ENCODE measurements at places on chromosomes 3 and 15.

- DNase-seq: no peak
Measured at GRCh38 chr15:51307811-51308210, 30.6 kb downstream of the CYP19A1 start.

GRCh38 chr3:114110439-114110838 lies 53.9 kb downstream of the QTRT2 start:
- DNase-seq: no peak

- no peak for DNase-seq
Measured at GRCh38 chr3:181839039-181839915, 127.6 kb downstream of the SOX2 start.

DNA sequence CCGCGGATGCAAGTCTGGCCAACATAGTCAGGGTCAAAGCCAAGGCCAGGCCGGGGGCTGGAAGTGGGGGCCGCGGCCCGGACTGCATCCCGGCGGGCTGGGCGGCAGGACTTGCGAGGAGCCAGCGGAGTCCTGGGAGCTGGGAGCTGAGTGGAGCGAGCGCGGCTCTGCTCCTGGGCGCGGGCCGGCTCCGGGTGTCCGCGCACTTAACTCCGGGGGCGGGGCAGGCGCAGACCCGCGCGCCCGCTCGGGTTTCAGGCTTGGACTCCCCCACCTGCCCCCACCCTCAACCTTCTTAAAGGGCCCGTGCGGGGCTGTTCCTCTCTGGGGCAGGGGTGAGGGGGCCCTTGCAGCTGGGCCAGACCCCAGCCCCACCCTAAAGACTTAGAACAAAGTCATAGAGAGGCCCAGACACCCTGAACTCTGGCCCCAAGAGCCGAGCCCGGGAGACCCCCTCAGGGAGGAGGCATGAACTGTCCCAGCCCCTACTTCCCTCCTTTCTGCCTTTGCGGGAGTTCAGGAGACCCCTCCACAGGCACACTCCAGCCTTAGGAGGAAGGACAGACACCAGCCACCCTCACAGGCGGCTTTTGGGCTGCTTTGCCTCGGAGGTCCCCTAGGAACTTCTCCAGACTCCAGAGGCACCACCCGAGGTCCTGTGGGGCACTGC lies at the start of gene CSPG4:
Gene CSPG4, minus strand, starts transcription at position 181 of the 670 bp plus-strand sequence. Its CDS starts 93 bp downstream, at position 88.
- DNase-seq: no peak

DNA sequence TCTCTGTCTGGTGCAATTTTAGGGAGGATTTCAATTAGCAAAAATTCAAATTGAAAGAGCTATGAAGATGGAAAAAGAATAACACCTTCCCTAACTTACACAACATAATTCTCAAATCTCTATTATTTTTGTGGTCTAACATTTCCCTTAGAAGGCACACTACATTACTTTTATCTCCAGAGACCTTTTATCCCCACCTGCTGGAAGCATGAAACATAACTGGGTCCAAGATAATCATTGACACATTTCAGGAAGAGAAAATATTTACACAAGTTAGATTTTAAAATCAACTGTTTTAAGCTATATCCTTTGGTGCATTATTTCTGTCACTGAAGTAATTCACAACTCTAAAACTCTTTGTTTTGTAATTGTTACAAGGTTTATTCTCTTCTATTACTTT lies 779.5 kb downstream of the ROBO1 start:
- no peak for DNase-seq

GRCh38 chr15:29309139-29309538 lies 39.5 kb upstream of the NSMCE3 start:
- DNase-seq: no peak

DNA sequence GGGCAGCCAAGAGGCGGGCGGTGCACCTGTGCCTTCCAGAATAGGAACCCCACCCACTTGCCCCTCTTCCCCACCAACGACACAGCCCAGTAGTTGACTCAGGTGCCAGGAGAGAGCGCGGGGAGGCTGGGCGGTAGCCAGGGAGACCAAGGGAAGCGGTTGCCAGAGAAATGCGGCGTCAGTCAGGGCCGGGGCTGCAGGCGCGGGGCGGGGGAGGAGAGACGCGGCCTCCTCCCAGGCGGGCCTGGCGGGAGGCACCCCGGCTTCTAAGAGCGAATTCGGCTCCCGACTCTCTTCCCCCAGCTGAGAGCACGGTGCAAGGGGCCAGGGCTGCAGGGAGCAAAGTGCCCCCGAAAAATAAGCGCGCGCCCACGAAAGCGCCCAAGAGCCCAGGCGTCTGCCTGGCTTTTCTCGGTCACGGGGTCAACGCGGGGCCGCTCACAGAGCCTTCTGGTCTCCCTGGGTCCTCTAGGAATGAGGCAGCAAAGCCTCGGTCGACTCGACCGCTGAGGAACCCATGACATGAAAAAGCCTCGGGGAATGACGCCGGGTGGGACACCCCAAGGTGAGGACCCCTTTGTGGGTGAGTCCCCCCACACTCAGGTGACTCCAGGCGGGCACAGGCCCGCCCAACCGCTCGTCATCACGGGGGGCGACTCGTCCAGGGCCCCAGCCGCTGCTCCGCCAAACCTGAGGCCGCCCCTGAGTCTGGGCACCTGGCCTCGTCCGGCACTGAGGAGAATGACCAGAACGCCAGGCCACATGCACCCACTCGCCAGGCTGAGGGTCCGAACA lies 716 bp downstream of the CPEB1 start:
- DNase-seq: no peak

GRCh38 chr3:9026320-9027045 lies 63.2 kb upstream of the RAD18 start:
- no peak for DNase-seq

- DNase-seq: no peak
Measured at GRCh38 chr3:159761369-159761768, 227.3 kb upstream of the IL12A start.

DNA sequence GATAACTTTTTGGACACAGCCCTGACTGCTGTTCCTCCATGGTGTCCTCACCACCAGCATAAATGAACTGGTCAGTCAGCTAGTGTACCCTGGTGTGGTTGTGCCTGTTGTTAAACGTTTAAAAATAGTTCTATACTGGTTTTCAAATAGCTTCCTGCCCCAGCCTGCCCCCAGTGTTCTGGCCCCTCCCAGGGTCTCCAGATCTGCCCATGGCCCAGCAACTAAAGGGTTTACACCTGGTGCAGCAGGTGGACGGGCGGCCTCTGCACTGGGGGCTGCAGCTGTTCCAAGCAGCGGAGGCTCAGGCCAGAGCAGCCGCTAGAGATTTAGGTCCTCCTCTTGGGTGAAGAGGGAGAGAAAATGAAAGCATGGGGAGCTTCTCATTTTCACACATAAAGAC lies 6.1 kb upstream of the NR2E3 start:
- no peak for DNase-seq

- DNase-seq: no peak
Measured at GRCh38 chr3:62367763-62368195, 5.6 kb downstream of the FEZF2 start.

DNA sequence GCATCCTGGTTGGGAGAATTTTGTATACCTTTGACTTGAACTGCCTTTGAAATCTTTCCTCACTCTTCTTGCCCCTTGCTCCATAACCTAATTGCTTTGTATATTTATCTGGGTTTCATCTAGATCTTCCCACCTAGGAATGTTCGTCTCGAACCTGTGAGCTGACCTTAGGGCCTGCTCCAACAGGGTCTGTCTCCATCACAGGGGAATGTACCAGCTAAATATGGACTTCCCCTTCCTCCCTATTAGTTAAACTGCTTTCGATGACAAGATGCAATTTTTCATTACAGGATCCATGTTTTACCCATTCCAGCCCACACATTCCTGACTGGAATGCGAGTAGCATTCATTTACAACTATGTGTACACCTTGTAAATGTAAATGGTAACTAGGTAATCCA lies 10.6 kb upstream of the ETV5 start:
- DNase-seq: no peak

- DNase-seq: no peak
Measured at GRCh38 chr15:99983171-99983885, 250.1 kb upstream of the LYSMD4 start.

DNA sequence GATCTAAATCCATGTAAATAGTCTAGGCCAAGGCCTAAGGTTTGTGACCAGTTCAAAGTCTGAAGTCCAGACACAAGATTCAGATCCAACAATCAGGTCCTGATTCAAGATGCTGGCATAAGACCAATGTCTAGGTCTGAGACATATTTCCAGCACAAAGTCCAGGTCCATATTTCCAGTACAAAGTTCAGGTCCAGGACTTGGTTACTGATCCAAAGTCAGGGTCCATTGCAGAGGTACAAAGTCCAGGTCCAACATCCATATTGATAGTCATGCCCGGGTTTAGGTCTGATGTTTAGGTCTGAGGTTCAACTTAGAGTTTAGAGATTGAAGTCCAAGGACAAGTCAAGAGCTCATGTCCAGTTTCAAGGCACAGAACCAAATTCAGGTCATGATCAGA lies 39.4 kb upstream of the VIPR1 start:
- DNase-seq: no peak

DNA sequence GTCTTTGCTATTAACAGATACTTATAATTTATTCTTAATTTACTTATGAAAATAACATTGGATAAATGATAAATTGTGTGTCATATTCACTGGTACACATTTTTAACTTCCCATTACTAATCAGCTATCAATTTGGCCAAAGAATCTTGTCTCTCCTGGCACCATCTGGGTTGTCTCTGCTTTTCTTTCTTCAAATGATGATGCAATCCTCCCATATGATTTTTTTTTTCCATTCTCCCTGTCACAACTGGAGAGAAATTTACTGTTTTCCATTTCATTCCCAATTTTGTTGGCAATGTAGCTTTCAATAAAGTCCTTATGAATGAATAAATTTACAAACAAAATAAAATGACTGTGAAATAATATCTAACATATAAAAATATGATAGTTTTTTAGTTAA lies 743.7 kb upstream of the EPHA6 start:
- DNase-seq: no peak

DNA sequence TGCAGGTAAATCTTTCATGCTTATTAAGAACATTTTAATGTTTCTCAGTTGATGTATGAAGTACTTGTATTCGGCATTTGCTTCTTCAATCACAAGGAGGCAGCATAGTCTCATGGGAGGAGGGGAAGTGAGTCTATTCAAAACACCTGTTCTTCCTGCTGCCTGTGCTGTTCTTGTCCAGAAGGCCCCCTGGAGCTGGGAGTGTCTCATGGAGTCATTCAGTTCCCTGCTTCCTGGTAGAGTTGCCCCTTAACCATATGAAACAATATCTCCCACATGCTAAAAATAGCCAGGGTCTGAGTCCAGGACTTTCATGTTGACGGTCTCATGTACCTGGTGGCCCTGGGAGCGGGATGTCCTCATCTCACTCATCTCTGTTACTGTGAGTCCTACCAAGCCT lies 15.5 kb upstream of the PPP1R2 start:
- peak; percentile 1 for DNase-seq

GRCh38 chr3:32176989-32177701 lies 61.3 kb upstream of the CMTM8 start:
- peak; percentile 41 for DNase-seq

- DNase-seq: no peak
Measured at GRCh38 chr3:114078126-114078525, 21.6 kb downstream of the QTRT2 start.

GRCh38 chr3:27718459-27718858 lies 3.7 kb downstream of the EOMES start:
- DNase-seq: no peak

- DNase-seq: no peak
Measured at GRCh38 chr15:36777926-36778325, 198.5 kb downstream of the CDIN1 start.

Data from keratinocyte (primary cell).